T-cell (primary cell): ENCODE measurements at places on chromosomes 13 and 19.

- DNase-seq, result no peak
Measured at GRCh38 chr13:69274231-69274630, 833.4 kb upstream of the ATXN8OS start.

DNA sequence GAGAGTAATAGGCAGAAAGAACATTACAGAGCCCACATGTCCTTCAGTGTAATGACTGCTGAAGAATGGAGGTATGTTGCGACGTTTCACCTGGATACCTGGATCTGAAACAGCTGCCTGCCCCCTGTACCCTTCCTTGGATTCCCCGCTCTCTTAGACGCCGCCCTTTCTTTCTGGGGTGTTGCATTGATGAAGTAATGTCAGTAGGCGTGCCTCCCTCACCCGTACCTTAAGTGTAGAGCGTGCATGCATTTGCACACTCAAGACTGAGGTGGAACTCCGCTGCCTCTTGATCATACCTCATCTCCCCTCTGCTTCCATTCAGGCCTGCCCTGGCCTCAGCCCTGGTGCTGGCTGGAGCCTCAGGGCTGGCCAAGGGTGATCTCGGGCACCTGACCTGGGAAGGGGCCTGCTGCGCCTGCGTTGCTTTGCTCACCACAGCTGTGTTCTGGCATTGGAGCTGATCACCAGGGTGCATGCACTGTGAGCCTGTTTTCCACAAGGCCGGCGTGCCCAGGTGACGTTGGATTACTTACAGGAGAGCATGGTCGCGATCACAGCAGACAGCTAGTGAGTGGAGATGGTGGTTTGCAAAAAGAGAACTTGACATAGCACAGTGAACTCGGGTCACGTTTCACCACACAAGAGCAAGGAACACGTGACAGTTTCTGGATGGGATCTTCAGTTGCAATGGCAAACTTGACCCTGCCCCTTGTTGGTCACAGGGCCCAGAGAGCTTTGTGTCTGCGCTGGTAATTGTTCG, 99.0 kb downstream of the ARHGEF7 start:
- DNase-seq, result no peak

GRCh38 chr19:10706990-10707389, 5.8 kb downstream of the QTRT1 start:
- DNase-seq, result no peak

DNA sequence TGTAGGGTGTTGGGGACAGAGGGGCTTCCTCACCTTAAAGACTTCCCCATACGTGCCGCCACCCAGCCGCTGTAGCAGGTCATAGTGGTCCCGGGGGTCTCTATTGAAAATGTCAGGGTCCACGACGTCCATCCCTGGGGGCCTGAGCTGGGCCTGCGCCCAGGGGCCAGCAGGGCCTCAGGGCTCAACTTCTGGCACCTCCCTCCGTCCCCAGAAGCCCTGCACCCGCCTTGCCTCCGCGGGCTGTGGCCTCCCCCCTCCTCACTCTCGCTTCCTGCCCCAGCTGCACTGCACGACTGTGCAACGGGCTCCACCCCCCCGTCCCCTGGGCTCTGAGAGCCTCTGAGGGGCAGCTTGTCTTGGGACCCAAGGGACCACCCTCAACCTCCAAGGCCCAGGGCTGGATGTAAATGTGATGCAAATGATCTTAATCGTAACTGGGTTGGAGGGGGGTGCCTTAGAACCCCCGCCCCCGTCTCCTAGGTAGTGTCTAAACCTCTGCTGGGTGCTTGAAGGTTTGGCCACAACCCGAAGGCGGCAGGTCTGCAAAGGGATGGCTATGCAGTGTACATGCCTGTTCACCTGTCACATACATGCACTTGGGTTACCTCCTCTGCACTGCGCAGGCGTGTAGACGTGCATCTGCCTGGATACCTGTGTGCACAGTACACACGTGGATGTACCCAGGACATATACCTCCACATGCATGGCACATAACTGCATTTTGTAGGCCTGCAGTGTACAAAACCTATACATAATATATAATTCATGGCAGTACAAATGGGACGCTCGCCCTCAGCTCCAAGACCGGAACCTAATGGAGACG, at the start of gene MAP4K1:
TSS of gene MAP4K1 (minus strand) at position 190 of the 826 bp plus-strand sequence. CDS start at position 132, 58 bp downstream.
- peak; percentile 78 for DNase-seq

DNA sequence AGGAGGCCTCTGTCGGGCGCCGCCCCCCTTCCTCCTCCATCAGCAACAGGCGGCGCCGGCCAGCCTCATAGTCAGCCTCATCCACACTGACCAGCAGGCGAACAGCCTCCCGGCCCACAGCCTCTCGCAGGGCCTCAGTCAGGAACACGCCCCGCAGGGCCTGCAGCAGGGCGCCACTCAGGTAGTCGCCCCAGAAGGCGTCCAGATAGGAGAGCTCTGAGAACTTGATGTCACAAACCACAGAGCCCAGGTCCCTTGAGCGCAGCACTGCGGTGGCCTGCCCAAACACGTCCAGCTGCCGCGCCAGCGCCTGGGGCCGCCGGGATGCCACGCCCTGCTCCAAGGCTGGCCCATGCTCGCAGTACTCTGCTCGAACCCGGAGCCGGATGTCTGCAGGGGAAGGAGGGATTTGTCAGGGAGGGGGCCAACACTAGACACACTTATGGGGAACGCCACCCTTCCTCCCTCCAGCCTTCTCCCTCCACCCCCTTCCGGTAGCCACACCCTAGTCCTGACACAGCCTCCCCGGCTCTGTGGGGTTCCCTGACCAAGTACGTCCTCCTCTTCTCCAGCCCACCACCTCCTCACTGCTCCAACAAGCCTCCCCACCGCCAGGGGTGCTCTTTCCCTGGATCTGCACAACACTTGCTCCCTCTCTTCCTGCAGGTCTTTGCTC, 17.9 kb downstream of the DEDD2 start:
- DNase-seq, result peak; percentile 35

DNA sequence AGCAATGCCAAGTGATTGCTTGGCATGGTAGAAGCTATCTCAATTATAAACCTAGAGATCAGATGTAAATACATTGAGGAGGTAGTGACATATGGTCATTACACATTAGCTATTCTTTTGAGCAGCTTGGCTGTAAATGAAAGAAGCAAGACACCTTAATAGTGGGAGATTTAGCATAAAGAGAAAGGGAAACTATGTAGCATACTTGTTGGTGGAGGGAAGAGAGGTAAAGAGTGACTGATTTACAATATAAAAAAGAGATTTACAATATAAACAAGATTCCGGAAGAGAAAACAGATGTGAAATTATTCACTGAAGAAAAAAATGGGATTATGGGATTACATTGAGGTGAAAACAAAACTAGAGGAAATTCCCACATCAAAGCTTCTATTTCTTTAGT, 2009.6 kb downstream of the OLFM4 start:
- DNase-seq, result no peak

DNA sequence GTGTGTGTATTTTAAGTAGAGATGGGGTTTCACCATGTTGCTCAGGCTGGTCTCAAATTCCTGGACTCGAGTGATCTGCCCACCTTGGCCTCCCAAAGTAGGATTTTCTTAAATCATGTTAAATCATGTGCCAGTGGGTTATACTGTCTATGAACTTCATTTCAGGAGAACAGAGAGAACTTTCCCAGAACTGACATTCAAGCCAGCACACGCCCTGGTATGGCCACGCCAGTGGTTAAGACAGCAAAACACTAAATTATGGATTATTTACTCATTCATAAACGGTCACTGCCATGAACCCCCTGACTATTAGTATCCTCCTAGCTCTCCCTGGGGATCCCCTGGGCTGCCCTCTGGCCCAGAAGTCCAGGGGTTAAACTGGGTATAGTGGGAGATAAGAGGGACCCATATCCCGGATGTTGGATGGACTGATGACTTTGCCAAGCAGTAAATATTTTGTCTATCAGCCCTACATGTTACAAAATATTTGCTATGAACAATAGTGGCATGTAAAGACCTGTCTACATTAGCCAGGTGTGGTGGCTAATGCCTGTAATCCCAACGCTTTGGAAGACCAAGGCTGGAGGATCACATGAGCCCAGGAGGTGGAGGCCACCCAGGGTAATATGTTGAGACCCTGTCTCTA, 16.1 kb upstream of the STRN4 start:
- no peak for DNase-seq

DNA sequence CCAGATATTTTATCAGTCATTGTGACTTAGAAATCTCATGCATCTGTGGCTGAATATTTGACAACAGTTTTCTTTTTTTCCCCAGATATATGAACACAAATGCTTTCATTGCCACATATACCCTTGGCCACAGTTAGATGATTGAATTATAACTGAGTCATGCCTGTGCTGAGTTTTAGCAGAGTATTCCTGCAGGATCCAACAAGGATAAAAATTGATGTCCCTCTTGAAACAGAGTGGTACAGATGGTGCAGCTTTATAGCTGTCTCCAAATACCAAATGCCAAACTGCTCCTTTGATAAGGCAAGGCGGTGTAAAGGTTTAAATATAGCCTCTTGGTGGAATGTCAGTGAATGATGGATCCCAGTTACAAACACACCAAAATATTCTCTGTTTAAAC, 428.5 kb downstream of the GPC6 start:
- no peak for DNase-seq

DNA sequence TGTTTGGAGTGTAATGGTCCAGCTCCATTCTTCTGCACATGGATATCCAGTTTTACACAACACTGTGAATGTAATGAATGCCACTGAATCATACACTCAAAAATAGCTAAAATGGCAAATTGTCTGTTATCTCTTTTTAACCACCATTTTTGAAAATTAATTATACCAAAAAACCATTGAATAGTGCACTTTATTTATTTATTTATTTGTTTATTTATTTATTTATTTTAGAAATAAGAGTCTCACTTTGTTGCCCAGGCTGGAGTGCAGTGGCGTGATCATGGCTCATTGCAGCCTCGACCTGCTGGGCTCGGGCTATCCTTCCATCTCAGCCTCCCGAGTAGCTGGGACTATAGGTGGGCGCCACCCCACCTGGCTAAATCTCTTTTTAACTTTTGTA, 7.3 kb upstream of the CEACAM19 start:
- DNase-seq, result no peak

- no peak for DNase-seq
Measured at GRCh38 chr19:4012092-4012974, 4.8 kb downstream of the PIAS4 start.

DNA sequence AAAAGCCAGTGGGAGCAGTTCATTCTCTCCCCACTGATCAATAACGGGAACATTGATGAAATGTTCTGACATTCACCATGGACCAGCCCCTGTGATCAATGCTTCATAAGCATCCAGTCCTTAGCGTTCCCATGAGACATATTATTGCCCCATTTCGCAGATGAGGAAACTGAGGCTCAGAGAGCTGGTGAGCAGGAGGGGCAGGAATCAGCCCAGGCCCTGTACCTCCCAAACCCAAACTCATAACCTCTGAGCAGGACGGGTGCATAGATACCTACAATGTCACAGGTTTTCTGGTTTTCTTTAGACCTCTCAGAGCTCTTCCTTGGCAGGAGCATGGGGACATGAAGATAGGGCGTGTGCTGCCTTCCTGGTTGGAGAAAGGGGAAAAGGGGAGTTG, 2.1 kb downstream of the MCOLN1 start:
- no peak for DNase-seq

DNA sequence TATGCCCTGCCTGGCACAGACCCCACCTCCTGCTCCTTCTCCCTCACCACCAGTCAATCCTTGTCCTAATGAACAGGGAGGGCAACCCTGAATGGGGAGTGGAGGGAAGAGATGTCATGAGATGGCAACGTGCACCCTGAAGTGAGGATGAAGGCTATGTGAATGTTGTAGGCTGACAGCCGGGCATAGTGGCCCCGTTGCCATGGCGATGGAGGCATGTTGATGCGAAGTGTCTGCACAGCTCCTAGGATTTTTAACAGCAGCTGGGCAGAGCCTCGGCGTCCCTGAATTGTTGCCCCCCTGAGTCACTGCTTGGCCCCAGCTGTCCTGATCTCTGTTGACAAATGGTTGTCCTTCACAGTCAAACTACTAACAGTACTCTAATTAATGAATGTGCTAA, 4.8 kb upstream of the ALOX5AP start:
- no peak for DNase-seq

DNA sequence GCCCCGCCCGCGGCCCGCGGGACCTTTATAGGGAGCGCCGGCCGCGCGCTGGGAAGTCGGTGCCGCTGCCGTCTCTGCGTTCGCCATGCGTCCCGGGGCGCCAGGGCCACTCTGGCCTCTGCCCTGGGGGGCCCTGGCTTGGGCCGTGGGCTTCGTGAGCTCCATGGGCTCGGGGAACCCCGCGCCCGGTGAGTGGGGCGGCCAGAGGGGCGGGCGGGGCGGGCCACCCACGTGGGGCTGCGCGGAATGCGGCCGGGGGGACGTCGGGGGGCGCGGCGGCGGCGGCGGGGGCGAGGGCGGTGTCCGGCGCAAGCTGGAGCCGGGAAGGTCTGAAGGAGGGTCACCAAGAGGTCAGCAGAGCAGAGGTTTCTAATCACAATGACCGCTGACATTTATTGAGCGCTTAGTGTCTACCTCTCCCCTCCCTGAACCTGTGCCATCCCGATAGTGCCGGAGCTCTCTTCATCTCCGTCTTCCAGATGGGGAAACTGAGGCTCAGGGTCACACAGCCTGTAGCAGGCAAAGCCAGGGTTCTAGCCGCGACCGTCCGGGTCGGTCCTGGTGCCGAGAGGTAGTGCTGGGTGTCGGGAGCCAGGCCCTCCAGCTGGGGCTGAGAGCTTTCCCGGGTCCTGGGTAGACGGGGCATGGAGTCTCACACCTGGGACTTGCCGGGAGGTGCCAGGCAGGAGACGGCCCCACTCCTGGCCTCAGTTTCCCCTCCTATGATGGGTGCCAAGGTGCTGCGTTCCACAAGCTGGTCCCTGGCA, at the start of gene FSTL3:
TSS of gene FSTL3 (plus strand) at position 54 of the 767 bp plus-strand sequence. CDS start at position 86, 32 bp downstream.
- DNase-seq, result no peak
